ENCODE measurements at places on chromosomes 2 and 18. TPM values are rescaled to one million over a fixed set of nuclear protein-coding genes. Genes with fewer than 3 reads are reported as not detected.

FAM110C gene
- 23.2 TPM for polyA plus RNA-seq

CAB39 gene
- 33.6 TPM for polyA plus RNA-seq

TMEM87B gene
- polyA plus RNA-seq: 10.1 TPM

IL1F10 gene
- polyA plus RNA-seq: 0.51 TPM

TRIM43 gene
- not detected for polyA plus RNA-seq

WNT10A gene
- polyA plus RNA-seq: 13.7 TPM

SERPINB11 gene
- 11.7 TPM for polyA plus RNA-seq

CFAP221 gene
- polyA plus RNA-seq: 0.08 TPM

FAM237A gene
- polyA plus RNA-seq: not detected

GORASP2 gene
- polyA plus RNA-seq: 49.5 TPM

LOXL3 gene
- polyA plus RNA-seq: 0.79 TPM

MTERF4 gene
- 21.5 TPM for polyA plus RNA-seq
